ENCODE measurements at places on chromosomes 4 and X.
A peak's percentile ranks its signal among the peaks of the same experiment; 100 is the strongest.

- DNase-seq: no peak
Measured at GRCh38 chr4:107009196-107009968, 26.7 kb downstream of the DKK2 start.

DNA sequence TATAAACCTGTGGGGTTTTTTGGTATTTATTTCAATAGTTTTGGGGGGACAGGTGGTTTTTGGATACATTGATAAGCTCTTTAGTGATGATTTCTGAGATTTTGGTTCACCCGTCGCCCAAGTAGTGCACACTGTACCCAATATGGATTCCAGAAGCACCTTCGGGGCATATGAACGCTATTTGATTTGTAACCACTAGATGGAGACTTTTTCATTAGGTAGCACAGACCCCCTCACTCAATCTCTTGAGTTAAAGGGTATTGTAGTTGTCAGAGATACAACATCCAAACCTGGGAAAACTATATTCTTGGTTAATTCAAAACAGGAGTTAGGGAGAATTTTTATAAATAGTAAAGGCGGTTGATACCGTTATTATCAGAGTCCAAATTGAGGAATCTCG is 79.8 kb downstream of the SPANXN3 start:
- DNase-seq: peak; percentile 15

DNA sequence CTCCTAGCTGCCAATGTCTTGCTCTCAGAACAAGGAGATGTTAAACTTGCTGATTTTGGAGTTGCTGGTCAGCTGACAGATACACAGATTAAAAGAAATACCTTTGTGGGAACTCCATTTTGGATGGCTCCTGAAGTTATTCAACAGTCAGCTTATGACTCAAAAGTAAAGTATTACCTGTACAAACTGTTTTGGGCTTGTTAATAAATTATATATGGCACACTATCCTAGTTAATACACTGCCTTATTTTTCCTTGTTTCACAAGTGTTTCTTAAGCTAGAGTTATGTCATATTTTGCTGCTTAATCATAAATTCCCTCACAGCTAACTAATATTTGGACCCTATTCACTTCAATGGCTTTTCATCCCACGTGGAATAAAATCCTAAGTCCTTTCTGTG is 45.3 kb downstream of the STK26 start:
- DNase-seq: no peak

- DNase-seq: no peak
Measured at GRCh38 chrX:121221322-121221977, 174.0 kb downstream of the GLUD2 start.

GRCh38 chr4:43126595-43126994 is 234.1 kb downstream of the GRXCR1 start:
- no peak for DNase-seq

- no peak for DNase-seq
Measured at GRCh38 chr4:95798727-95799126, 41.2 kb upstream of the PDHA2 start.

DNA sequence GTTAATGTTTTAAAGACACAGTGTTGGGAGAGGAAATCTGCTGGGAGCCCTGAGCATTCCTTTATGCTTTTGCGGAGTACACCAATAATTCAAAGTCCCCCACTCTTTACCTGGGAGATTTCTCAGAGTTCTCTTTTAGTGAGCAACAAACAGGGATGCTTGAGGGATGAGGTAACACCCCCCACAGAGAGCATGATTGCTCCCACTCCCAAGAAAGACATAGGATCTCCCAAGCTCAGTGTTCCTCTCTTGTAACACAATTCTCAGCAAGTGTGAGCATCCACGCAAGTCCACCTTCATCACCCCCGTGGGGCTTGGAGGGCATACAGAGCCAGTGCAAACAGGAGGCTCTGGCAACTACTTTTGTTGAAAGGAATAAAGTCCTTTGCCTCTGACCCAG is 36.1 kb downstream of the GSPT2 start:
- no peak for DNase-seq

DNA sequence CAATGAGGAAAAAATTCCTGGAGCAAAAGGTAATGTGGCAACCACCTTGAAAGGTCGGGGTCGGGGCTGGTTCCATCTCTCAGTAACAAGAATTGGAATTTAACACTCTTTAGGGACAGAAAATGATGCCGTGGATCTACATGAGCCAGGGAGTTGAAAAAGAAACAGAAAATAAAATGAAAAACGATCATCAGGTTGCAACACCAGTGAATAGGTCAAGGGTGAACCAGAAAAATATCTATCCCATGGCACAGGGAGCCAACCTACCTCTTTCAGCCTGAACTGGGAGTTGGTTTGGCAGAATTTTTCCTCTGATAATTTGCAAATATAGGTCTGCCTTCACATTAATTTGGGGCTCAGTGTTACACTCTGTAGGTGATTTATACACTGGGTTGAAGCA is 93.7 kb downstream of the C4orf33 start:
- no peak for DNase-seq

- DNase-seq: no peak
Measured at GRCh38 chr4:91171217-91171616, 1044.0 kb downstream of the CCSER1 start.

Measured in NCI-H2029 treated with DMSO at 0.1 percent for 48 hours (cell line).